RPMI7951 (cell line): ENCODE measurements at places on chromosomes 7 and 10. TPM values are rescaled to one million over a fixed set of nuclear protein-coding genes. Genes with fewer than 3 reads are reported as not detected.

The OPN1SW gene
- not detected in 2 replicates for total RNA-seq

The ATRNL1 gene
- total RNA-seq: 0.12 and 0.39 TPM in 2 replicates

The ARHGEF5 gene
- total RNA-seq: 1.1 and 1.4 TPM in 2 replicates

The UPK3BL2 gene
- not detected in 2 replicates for total RNA-seq

The STEAP1 gene
- 30.0 and 30.3 TPM in 2 replicates for total RNA-seq

The PTN gene
- 26.4 and 40.4 TPM in 2 replicates for total RNA-seq

The ADARB2 gene
- not detected in 2 replicates for total RNA-seq

The ZDHHC16 gene
- 47.3 and 51.7 TPM in 2 replicates for total RNA-seq

The VPS50 gene
- 25.8 and 32.6 TPM in 2 replicates for total RNA-seq

GRCh38 chr10:103582331-103583123, 89.0 kb downstream of the NEURL1 start:
- no peak for DNase-seq

DNA sequence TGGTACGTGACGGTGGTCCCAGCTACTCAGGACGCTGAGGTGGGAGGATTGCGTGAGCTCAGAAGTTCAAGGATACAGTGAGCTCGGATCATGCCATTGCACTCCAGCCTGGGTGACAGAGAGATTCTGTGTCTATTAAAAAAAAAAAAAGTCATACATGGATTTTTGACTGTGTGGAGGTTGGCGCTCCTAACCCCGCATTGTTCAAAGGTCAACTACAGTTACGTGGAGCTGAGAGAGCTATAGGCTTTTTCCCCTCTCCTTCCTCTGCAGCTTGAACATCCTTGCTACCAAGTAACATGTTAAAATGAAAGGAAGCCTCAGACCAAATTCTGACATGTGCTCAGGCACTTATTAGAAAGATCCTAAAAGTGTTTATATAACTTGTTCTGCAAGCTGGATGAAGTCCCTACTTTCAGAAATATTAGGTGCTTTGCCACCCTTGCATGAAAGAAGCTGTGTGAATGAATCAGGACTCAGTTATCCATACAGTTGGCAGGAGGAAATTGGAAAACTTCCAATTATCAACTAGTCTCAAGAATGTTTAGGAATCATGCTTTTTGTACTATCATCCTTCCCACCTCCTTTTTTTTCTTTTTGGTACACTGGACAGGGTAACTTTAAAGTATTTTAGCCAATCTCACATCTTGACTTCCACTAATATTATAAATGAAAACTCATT, 12.5 kb upstream of the ST7 start:
- DNase-seq: no peak

GRCh38 chr10:85916994-85917573, 449.5 kb downstream of the GRID1 start:
- no peak for DNase-seq

DNA sequence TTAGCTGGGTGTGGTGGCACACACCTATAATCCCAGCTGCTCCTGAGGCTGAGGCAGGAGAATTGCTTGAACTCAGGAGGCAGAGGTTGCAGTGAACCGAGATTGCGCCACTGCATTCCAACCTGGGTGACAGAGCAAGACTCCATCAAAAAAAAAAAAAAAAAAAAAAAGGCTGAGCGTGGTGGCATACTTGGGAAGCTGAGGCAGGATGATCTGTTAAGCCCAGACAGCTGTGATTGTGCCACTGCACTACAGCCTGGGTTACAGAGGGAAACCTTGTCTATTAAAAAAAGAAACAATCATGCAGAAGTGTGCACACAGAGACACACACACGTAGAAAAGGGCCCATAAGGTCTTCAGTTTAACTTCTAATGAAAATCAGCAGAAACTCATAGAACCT, 150.6 kb downstream of the TPST1 start:
- no peak for DNase-seq

- DNase-seq: no peak
These were observed 28.4 kb upstream of the GJD4 start for GRCh38 chr10:35576730-35577129.

DNA sequence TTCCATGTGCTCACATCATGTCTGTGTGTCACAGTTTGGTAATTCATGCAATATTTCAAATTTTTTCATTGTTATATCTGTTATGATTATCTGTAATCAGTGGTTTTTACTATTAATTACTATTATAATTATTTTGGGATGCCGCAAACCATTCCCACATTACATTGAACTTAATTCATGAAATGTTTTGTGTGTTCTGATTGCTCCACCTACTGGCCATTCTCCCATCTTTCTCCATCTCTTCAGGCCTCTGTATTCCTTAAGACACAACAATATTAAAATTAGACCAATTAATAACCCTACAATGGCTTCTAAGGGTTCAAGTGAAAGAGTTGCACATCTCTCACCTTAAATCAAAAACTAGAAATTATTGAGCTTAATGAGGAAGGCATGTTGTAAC, 398.5 kb downstream of the PCDH15 start:
- DNase-seq: no peak

DNA sequence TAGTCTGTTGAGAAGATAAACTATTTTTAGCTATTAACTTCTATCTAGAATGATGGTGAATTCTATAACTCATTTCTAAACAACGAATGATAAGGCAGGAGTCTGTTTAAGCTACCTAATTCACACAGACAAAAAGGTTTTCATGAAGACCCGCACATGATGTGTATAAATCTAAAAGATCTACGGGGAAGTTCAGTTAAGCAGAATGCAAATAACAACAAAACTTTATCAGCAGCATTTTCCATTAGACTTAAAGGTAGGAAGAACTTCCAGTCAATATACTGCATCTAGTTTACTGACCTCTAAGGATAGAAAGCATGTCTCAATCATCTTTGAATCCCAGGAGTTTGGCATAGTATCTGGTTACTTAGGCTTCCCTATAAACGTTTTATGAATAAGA, 62.6 kb downstream of the CDK6 start:
- no peak for DNase-seq

DNA sequence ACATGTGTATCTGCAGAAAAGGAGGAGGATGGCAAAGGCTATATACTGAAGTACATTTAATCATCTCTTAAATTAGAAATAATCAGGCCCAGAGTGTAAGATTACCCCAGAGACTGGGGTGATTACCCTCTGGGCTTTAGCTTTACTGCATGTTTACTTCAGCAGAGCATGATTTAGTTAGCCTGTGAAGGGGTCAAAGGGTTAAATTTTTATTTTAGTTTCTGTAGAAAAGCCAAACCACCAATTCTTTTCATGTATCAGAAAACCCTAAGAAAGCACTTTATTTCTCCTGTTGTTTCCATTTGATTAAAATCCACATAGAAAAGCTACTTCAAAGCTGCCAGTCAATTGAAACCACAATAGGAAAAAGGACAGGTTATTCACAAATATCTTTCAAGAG, 101.5 kb upstream of the LSM8 start:
- peak; percentile 8 for DNase-seq

- no peak for DNase-seq
These were observed 3.8 kb downstream of the POLM start for GRCh38 chr7:44078521-44078920.

DNA sequence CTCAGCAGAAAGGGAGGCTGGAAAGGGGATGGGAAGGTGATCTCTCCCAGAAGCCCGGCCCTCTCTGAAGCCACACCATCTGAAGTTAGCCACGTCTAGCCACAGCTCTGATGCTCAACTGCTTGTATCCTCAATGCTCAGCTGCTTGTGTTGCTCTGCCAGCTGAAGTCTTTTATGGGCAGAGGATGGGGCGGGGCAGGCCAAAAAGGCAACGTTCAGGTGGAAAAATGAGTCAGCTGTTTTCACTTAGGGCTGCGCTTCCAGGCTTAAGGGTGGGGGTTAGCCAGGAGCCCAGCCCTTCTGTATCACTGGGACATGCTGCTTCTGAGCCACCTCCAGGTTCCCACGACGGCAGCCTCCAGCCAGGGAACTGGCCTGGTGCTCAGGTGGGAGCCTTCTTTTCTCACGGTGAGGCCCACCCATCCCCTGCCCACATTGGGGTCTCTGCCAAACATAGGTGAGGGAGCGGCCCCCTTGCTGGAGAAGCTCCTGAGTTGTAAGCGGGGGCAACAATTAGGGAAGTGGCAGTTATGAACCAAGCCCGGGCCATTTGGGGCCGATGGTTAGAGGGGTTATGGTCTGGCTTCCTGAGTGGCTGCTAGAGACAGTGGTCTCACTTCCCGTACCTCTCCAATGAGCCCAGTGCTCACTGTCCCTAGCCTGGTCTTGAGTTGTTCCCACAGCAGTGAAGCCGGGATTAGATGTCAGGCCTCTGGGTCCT, 44.9 kb upstream of the CNPY1 start:
- no peak for DNase-seq

- peak; percentile 40 for DNase-seq
These were observed 176.0 kb upstream of the AKR1E2 start for GRCh38 chr10:4649886-4650508.

DNA sequence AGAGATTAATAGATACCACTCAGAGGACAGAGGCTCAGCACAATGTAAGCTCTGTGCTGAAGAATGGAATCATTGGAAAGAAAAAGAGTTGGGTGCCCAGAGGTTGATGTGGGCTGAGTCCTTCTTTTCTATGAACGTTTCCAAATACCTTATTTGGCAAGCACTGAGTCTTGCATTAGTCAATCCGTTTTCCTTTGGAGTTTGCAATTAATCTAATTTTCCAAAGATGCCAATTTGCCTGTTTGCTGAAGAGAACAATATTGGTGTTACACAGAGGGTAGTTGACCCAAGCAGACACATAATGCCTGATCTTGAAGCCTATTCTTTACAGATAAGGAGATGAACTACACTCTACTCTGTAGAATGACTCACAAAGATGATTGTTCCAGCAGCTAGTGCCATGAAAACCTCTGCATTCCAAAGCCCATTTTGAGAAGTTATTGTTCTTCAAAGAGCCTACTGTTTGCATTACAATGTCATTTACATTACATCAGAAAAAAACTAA, 55.4 kb upstream of the MET start:
- DNase-seq: peak; percentile 54

DNA sequence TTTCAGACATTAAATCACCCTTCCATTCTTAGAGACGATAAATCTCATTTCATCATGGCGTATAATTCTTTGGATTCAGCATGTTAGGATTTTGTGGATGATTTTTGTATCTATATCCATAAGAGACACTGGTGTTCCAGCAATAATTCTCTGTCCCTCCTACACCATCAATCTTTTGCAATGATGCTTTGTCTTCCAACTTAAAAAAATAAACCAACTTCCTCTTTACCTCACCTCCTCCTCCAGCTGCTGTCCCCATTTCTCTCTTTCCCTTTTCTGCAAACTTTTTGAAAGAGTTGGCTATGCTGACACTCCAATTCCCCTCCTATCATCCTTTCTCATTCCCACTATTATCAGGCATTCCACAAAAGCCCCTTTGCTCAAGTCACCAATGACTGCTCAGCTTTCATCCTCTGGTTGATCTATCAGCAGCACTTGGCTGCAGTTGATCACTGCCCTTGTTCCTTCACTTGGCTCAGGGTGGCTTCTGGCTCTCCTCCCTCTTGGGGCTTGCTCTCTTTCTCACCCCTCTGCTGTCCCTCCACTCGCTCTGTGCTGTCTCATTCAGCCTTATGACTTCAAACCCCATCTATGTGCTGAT, 130.0 kb downstream of the ARHGAP22 start:
- DNase-seq: no peak

DNA sequence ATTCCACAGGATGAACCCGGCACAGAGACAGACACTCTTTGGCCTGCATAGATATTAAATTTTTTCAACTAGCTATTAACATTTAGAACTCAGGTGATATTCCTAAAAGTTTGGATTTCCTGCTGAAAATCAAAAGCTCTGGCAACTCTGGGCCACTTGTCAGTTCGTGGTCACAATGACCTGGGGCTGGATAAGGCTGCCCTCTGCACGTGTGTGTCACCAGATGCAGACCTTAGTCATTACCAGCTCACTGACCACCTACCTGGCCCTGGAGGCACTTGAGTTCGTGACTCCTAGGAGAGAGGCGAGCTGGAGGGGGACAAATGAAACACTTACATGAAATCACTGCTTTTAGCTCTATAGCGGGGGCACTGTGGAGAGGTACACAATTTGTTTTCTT, 126.5 kb downstream of the HIPK2 start:
- DNase-seq: peak; percentile 74

DNA sequence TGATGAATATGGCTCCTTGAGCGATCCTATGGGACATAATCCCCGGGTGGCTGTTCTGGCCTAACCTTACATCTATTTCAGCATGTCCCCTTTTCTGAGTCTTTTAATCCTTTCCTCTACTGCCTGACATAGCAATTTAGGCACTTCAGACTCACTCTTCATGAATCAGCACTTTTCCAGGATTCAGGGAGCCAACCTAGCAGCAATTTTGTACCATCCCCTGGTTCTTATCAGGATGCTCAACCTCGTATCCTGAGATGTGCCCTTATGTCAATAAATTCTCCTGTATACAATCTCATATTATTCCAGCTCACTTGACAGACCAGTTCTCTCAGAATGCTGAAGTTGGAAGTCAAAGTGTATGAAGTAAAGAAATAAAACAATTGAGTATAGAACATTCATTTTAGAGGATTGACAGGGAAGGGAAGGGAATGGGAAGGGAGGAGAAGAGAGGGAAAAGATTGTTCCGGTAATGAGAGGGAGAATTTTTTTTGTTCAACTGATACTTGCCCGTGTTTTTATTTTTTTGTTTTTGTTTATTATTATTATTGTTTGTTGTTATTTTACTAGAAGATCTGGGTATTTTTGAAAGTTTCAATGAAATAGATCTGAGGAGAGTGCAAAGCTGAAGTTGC, 8.2 kb upstream of the ZC3HAV1 start:
- DNase-seq: no peak

DNA sequence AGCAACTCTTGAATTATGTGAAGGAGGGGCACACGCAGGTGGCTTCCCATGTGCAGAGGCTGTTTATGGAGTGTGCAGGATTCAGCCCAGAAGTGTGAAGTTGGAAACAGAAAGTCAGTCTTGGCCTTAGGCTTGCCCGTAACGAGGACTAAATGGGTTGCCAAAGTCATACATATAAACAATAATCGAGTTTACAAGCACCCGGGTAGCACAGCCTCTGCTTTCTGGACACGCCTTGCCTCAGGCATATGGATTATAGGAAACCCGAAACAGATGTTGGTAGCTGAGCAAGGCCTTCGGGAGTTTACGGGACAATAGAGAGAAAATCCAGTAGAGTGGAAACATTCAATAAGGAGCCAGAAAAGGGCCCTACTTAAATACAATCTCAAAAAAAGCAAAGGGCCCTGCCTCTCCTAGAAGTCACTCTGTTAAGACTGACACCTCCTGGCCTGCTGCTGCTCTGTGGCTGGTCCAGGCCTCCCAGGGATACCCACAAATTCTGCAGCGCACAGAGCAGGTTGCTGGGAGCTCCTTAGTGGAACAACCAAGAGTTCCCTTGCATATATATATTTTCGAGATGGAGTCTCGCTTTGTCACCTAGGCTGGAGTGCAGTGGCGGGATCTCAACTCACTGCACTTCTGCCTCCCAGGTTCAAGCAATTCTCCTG, 48.5 kb downstream of the SMKR1 start:
- peak; percentile 93 for DNase-seq

- no peak for DNase-seq
These were observed 33.0 kb downstream of the SH2B2 start for GRCh38 chr7:102319671-102320070.

GRCh38 chr7:95405800-95406199, 9.6 kb upstream of the PON3 start:
- no peak for DNase-seq

- peak; percentile 16 for DNase-seq
These were observed 77.3 kb downstream of the LRRN3 start for GRCh38 chr7:111168182-111168581.
